Liver (tissue), 10 donors: ENCODE measurements at places on chromosomes 7 and 10. TPM values are rescaled to one million over a fixed set of nuclear protein-coding genes. Genes with fewer than 3 reads are reported as not detected.

DNA sequence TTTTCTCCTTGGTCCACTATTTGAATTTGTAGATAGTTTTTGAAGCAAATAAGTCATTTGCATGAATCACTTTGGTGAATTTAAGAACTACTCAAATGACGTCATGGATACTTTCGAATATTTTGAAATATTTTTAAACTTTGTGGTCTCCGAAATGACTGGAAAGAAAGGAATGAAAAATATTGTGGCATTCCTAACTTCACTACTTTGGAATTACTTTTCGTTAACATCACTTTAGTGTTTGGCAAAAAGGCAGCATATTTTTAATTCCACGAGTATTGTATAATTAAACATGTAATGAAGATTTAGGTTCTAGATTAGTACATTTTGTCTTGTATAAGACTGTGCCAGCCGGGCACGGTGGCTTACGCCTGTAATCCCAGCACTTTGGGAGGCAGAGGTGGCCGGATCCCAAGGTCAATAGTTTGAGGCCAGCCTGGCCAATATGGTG, 35.3 kb upstream of the ZRANB1 start:
- DNase-seq, result no peak

GRCh38 chr7:27129729-27130539, 623 bp downstream of the HOXA4 start:
- DNase-seq, result no peak

DNA sequence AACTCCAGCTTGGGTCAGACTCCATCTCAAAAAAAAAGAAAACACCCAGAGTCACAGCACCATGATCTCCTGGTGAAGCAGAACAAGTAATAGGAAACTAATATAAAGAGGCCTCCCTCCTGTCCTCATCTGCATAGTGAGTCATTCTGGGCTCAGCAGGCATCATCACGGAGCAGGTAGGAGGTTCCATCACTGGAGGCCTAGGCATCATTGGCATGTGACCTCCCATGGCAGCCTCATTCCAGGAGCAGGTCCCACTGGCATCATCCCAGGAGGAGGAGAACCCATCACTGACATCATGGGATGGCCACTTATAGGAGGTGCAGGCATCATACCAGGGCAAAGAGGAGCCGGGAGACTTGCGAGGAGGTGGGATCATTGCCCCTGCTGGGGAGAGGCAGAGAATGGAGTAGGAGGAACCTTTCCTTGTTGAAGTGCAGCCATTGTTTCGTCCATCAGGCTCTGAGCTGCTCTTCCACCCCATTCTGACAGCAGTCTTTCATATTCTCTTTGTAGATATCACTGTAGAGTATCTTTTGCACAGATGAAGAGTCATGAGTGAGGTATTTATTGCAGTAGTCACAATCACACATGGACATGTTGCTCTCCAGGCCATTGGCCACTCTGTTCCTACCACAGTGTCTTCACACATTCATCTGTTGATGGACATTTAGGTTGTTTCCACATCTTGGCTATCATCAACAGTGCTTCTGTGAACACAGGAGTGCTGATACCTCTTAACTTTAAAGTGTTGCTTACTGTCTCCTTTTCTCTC, 73.8 kb downstream of the OSBPL3 start:
- no peak for DNase-seq

DNA sequence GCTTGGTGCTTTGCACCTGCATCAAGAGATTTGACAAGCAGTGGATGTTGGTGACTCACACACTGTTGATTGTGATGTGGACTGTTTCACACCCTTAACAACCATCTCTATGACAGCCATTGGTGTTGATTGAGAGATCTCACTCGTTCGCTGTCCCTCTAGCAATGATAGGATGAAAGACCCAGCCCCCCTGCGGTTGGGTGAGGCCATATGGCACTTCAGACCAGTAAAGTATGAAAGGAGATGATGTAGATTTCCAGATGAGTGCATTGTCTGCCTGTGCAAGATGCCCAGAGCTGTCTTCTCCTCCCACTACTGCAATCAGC, 138.7 kb upstream of the PRR15 start:
- DNase-seq, result no peak

DNA sequence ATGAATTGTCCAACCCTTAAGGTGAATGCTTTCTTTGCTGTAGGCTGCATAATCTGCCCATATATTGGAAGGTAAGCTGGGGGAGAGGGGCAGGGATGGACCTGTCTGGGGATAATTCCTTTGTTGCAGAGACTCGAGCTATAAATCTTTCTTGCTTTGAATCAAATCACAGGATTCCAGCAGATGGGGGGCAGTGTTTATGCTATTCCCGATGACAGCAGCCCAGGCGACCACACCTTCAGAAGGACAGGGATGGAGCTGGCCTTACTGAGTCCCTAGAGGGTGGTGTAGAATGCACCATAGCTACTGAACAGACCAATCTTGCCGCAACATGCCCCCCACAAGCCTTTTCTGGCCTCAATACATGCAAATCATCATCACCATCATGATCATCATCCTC, 2.5 kb downstream of the PODXL start:
- no peak for DNase-seq

- DNase-seq, result no peak
Measured at GRCh38 chr10:46556515-46557318, at the start of gene GPRIN2. GPRIN2 (minus strand) TSS chr10:46556658; CDS start chr10:46550736, 5,922 bp downstream.

DNA sequence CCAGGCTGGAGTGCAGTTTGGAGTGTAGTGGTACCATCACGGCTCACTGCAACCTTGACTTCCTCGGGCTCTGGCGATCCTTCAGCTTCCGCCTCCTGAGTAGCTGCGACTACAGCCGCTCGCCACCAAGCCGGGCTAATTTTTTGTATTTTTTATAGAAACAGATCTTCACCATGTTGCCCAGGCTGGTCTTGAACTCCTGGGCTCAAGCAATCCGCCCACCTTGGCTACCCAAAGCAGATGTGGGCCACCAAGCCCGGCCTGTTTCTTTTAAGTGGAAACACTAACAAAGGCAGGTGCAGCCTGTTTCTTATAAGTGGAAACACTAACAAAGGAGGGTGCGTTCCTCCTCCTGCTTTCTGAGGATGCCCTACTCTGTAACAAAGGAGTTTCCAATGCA, 18.2 kb downstream of the PRF1 start:
- DNase-seq, result no peak

Gene ITPRID1
- total RNA-seq, result not detected

Gene TMEM178B
- under 0.01 TPM for total RNA-seq

Gene MMP21
- 0.17 TPM for total RNA-seq

Gene XRCC2
- total RNA-seq, result 0.33 TPM
